NCI-H2171 treated with DMSO at 0.1 percent for 48 hours (cell line): ENCODE measurements at places on chromosomes 3 and 15.

GRCh38 chr3:33071946-33072345, 25.0 kb downstream of the GLB1 start:
- DNase-seq = no peak

DNA sequence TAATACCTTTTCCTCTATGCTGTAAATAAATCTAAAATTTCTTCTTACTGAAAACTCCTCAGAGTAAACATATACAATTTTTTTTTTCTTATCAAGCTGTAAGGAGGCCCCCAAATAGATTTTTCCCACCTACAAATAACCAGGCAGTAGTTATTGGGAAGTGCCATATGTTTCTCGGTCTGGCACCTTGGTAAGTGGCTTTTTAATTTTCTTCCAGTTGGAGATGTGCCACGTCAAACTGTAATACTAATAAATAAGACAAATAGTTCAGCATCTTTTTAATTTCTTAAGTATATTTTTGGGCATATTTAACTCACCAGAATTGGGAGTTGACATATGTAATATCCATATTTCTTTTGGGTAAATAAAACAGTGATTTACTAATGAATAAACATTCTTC, 346.3 kb downstream of the DIPK2A start:
- peak; percentile 50 for DNase-seq

DNA sequence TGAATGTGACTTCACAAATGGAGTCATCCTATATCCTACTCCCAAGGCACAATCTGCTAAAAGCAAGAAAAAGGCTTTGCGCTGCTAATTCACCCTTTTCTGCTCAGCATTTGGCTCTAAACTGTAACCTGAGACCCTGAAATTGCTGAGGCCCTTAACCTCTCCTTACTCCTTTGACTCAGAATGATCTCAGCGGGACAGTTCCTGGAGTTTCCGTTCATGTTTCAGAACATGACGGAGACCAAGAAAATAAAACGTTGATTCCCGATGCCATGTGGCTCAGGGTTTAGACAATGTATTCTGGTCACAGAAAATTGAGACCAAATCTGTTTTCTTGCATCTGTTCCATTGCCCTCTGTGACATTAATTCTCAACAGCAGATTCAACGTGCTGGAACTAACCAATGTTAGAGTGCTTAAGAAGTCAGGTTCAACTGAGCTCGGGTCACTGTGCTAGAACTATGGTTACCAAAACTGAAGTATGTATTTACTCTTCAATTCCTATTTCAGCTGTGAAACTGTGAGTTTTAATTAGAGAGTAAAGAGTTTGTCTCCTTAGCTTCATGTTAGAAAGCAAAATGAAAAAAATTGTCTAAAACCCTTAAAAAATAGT, 45.4 kb upstream of the TMC3 start:
- DNase-seq = peak; percentile 96

DNA sequence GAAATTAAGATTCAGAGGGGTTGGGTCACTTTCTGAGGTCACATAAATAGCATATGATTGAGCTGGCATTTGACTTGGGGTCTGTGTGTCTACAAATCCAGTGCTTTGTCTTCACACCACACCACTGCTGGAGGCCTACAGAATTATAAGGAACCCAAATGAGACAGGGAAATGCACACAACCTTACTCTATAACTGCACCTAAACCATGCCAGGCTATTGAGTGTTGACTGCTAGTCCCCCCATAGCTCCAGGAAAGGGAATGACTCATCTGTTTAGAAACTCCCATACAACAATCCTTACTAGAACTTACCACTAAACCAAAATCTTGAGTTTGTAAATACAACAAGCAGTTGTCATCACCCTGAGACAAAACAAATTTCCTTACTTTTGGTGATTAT, 16.9 kb upstream of the TSC22D2 start:
- no peak for DNase-seq

- DNase-seq = peak; percentile 49
Measured at GRCh38 chr3:41893977-41894376, 67.9 kb downstream of the ULK4 start.

DNA sequence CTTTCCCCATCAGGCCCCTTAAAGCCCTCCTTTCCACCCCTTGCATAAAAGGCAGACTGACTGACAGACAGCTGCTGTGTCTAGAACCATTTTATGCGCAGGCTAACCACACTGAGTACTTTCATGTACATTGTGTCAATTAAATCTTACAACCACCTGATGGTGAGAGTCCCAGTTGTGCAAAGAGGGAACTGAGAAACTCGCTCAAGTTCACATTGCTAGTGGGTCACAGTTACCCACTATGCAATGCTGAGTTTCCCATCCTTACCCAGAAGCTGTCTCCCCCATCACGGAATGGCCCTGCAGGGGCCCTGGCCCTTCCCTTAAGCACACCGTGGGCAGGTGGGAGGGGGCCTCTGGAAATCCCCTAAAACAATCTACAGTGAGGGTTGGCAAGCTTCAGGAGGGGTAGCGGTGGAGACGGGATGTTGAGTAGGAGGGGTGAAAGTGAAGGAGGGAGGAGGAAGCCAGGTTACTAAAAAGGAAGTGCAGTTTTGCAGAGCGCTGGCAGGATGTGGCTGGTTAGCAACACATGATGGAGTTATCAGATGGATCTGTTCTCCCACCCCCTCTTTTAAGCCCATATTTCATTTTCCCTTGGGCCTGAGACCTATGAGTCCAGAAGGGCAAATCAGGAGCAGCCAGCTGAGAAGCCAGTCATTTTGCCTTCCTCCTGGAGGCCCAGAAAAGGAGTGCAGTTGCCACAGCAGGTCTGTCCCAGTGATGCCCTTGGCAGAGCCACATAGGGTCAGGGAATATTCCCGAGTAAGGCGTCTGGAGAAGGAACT, 30.0 kb downstream of the STARD5 start:
- DNase-seq = no peak

DNA sequence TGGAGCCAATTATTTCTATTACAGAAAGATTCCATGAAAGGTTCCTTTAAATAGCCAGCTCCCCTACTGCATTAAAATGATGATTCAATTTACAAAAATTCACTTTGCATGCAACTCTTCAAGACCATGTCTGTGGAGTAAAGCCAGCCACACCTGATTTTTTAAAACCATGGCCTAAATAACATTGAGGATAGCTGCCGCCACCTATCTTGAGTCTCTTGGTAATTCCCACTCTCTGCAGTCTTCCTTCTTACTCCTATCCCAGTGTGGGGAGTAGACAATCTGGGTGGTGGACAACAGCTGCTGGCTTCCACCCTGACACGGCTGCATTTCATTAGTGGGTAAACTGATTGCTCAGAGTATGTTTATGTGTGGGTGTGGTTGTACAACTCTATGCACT, 10.7 kb downstream of the LRTM1 start:
- DNase-seq = no peak

DNA sequence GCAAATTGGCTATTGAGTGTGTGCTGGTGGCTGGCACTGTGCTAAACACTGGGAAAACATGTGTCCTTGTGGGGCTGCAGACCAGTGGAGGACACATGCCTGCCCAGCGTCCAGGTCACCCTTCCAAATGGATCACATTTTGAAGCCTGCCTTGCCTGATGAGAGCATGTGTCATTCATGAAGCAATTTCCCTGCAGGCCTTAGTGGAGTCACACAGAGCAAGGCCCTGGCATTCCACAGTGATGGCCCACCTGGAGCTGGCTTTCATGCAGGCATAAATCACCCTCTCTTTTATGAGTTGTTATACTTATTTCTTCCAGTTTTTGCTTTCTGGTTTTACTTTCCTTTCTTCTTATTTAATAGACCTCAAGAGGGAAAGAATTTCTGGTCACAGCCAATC, 219.5 kb downstream of the EPHB1 start:
- DNase-seq = no peak

GRCh38 chr3:174769171-174769570, 90.0 kb upstream of the NAALADL2 start:
- no peak for DNase-seq

DNA sequence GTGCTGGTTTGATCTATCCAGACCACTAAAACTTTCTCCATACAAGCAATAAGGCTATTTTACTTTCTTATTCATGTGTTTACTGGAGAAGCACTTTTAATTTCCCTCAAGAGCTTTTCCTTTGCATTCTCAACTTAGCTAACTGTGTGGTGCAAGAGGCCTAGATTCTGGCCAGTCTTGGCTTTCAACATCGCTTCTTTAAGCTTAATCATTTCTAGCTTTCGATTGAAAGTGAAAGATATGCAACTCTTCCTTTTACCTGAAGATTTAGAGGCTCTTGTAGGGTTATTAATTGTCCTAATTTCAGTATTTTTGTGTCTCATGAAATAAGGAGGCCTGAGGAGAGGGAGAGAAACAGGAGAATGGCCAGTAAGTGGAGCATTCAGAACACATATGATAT, 234.8 kb upstream of the GADL1 start:
- DNase-seq = no peak

GRCh38 chr3:69914395-69914794, 85.1 kb upstream of the SAMMSON start:
- no peak for DNase-seq

DNA sequence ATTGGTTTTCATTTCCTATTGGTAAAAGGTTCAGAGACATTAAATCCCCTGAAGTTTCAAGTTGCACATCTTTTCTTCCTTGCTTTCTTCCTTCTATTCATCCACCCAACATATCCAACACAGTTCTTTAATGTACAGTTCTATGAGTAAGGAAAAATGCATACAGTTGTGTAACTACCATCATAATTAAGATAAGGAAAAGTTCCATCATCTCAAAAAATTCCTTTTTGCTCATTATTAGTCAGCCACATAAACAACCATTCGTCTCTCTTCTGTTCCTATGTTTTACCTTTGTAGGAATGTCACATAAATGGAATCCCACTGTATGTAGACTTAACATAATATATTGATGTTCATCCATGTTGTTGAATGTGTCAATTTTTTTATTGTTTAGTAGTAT, 211.1 kb upstream of the ADAMTS9 start:
- no peak for DNase-seq

GRCh38 chr15:68316061-68316804, 38.7 kb downstream of the FEM1B start:
- no peak for DNase-seq

DNA sequence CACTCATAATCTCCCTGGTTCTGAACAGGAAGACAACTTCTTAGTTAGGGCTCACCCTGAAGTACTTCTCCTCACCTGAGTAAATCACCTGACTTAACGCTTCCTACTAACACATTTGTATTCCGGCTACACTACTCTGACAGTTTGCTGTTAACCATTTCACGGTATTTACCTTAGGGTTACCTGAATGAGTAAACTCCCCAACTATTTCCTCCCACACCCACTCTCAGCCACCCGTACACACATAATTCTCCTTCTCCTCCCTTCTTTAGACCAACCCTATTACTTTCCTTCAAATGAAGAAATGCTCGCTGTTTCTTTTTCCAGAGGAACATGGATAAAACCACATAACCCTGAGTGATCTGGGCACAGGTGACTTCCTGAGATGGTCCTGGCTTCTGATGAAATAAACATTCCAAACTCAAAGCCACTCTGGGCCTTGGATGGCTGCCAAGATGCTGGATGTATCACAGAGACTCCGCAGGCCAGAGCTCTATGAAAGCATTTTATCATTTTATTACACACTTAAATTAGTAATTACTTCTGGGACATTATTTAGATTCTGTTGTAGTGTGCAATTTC, 183.6 kb upstream of the ATP11B start:
- peak; percentile 8 for DNase-seq

DNA sequence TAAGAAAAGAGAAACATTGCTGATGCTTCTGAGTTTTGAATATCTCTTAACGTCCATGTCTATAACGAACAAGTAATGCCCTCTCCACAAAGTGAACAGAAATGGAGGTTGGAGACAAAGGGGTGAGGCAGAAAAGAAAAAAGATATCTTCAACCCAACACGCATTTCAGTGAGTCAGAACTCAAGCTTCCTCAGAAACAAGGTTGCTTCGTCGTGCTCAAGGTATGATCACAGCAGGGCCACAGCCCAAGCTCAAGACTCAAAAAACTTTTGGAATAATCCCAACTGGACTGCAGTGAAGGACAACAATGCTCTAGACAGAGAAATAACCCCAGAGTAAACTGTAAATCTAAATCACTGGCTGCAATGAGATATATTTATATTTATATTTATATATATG, 18.9 kb downstream of the WNT5A start:
- DNase-seq = no peak

GRCh38 chr3:114496466-114496865, 202.6 kb downstream of the TIGIT start:
- no peak for DNase-seq

DNA sequence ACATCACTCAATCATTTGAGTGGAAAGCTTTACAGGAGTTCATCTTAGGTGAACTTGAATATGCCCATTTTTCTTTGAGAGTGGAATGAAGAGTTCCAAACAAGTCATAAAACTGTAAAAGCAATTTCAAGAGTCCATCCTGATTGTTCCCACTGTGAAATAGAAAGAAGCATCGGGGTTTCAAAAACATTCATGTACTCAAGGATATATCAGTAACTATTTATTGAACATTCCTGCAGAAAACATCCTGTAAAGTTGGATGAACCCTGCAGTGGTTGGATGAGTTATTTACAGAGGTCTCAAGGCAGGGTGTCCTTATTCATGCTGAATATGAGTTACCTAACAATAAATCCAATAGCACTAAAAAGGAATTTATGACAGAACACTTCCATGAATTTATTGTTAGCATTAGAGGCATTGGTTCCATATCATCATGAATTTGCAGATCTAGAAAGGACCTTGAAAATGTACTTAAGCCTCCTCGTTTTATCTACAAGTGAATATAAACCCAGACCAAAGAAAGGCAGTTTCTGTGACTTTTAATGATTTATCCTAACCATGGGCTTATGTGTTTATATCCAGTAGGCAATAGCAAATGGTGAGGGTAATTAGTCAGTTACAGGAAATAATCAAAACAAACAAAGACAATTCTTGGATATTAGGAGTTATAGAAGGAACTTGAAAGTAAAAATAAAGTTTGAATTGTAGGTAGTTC, 361.9 kb upstream of the KCNMB2 start:
- no peak for DNase-seq

- DNase-seq = no peak
Measured at GRCh38 chr3:159953325-159954085, 35.1 kb upstream of the IL12A start.

- DNase-seq = no peak
Measured at GRCh38 chr3:38015485-38015884, 14.0 kb downstream of the PLCD1 start.

DNA sequence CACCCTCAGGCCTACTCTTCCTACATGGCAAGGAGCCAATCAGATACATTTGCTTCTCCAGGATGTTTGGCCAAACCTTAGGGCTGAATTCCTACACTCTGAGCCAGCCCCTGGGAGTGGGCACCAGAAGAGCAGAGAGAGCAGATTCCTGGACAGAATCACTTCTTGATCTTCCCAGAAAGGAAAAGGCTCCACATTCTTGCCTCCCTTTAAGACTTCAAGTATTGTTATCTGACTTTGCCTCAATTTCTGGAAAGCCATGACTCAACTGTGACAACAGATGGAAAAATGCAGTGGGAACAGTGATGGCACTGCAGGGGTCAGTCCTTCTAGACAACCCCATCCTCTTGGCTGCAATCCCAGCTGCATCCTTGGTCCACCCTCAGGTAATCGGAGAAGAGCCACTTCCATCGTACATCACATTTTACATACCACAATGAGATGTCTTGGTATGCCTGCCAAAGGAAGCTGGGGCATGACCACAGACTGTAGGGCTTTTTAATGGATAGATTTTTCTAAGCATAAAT, 21.0 kb downstream of the SLCO2A1 start:
- no peak for DNase-seq
